ENCODE measurements at places on chromosomes 2 and 18.

GRCh38 chr2:215503381-215503780 lies 67.5 kb upstream of the FN1 start:
- no peak overlapping the region for H3K4me3 ChIP-seq
- H3K36me3 ChIP-seq: no peaks in the 10 kb centered on the region
- no peaks in the 10 kb centered on the region for H3K4me1 ChIP-seq
- DNase-seq: no peak
- H3K27ac ChIP-seq: no peak overlapping the region

DNA sequence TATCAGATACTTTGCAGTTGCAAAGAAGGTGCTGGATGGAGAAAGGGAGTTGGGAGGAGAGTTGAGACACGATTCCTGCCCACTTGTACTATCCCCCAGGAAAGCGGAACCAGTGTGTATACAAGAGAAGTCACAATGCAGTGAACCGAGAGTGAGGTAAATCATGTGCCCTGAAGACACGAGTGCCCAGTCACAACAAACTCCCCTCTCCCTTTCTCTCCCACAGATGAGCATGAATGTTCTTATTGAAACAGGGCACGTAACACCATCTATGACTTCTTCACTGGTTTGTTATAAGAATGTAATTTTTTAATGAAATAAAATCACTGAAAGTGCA lies 155.7 kb downstream of the IRS1 start:
- H3K27ac ChIP-seq: no peak overlapping the region
- no peaks in the 10 kb centered on the region for H3K27me3 ChIP-seq
- no peaks in the 10 kb centered on the region for H3K36me3 ChIP-seq
- DNase-seq: peak; percentile 48

- no peak overlapping the region for H3K4me3 ChIP-seq
- H3K4me1 ChIP-seq: peaks cover 10% of the 10 kb centered on the region
- no peak for DNase-seq
- H3K36me3 ChIP-seq: no peaks in the 10 kb centered on the region
- no peak overlapping the region for H3K27ac ChIP-seq
- H3K27me3 ChIP-seq: no peaks in the 10 kb centered on the region
Measured at GRCh38 chr2:232281858-232282507, 96.6 kb upstream of the ALPP start.

DNA sequence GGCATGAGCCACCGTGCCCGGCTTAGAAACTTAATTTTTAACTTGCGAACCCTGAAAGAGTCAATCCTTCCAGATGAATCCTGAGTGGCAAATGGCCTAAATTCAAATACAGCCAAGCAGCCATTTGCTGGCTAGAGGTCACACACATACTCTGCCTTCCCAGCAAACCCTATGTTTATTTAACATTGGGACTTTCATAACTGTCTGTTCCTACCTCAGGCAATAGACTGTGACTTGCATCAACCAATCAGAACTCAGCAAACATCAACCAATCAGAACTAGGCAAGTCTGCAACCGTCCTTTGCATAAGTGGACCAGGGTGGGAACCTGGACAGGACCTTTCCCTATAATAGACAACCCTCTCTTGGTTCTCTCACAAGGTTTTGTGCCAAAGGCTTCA lies 127.5 kb downstream of the DTNB start:
- H3K27ac ChIP-seq: no peak overlapping the region
- H3K4me1 ChIP-seq: peaks cover 3% of the 10 kb centered on the region
- no peaks in the 10 kb centered on the region for H3K36me3 ChIP-seq
- H3K27me3 ChIP-seq: no peaks in the 10 kb centered on the region
- H3K4me3 ChIP-seq: no peak overlapping the region
- no peak for DNase-seq

GRCh38 chr2:62307469-62308389 lies 111.8 kb downstream of the B3GNT2 start:
- peak overlapping the region; percentile 30 for H3K27ac ChIP-seq
- no peaks in the 10 kb centered on the region for H3K36me3 ChIP-seq
- H3K4me1 ChIP-seq: peaks cover 19% of the 10 kb centered on the region
- no peaks in the 10 kb centered on the region for H3K27me3 ChIP-seq

GRCh38 chr2:154338352-154338967 lies 360.0 kb upstream of the KCNJ3 start:
- H3K4me1 ChIP-seq: no peaks in the 10 kb centered on the region
- no peaks in the 10 kb centered on the region for H3K27me3 ChIP-seq
- no peaks in the 10 kb centered on the region for H3K36me3 ChIP-seq
- H3K4me3 ChIP-seq: no peak overlapping the region
- no peak for DNase-seq

GRCh38 chr2:196289000-196289399 lies 117.6 kb upstream of the STK17B start:
- no peak for DNase-seq
- no peaks in the 10 kb centered on the region for H3K27me3 ChIP-seq

- no peak overlapping the region for H3K4me3 ChIP-seq
- H3K4me1 ChIP-seq: no peaks in the 10 kb centered on the region
- no peak overlapping the region for H3K27ac ChIP-seq
- no peaks in the 10 kb centered on the region for H3K36me3 ChIP-seq
Measured at GRCh38 chr2:60707750-60708371, 48.2 kb upstream of the PAPOLG start.
